ENCODE measurements at places on chromosomes 4 and X.

DNA sequence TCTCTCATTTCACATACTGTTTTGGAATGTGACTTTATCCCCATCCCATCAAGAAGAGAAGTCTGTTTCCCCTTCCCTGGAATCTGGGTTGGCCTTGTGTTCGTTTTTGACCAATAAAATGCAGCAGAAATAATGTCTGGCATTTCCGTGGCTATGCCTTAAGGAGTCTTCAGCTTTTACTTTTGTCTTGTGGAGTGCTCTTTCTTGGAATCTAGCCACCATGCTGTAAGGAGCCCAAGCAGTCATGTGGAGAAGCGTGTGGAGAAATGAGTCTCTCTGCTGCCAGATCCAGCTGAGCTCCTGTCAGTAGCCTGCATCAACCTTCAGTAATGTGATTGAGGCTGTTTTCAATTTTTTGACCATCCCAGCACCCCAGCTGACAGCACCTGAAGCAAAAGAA lies 84.4 kb upstream of the ARMCX2 start:
- DNase-seq = no peak

- no peak for DNase-seq
These were observed 107.7 kb upstream of the ZFP42 start for GRCh38 chr4:187887906-187888305.

DNA sequence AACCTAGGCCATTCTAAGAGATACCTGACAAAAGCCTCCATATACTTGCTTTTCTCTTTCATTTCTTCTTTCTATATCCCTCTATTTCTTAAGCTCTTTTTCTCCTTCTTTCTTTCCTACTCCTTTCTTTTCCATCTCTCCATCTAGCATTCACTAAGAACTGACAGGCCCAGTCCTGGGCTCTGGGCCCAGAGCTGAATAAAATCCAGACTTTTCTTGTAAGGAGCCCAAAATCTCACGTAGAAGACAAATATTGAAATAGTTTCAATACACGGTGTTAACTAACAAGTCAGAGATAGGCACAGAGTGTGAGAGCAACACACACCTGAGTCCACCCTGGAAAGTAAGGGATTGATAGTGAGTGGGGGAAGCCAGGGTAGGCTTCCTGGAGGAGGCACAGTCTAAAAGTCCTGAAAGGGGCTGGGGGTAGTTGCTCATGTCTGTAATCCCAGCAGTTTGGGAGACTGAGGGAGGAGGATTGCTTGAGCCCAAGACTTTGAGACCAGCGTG lies 73.2 kb upstream of the EFNB1 start:
- no peak for DNase-seq

DNA sequence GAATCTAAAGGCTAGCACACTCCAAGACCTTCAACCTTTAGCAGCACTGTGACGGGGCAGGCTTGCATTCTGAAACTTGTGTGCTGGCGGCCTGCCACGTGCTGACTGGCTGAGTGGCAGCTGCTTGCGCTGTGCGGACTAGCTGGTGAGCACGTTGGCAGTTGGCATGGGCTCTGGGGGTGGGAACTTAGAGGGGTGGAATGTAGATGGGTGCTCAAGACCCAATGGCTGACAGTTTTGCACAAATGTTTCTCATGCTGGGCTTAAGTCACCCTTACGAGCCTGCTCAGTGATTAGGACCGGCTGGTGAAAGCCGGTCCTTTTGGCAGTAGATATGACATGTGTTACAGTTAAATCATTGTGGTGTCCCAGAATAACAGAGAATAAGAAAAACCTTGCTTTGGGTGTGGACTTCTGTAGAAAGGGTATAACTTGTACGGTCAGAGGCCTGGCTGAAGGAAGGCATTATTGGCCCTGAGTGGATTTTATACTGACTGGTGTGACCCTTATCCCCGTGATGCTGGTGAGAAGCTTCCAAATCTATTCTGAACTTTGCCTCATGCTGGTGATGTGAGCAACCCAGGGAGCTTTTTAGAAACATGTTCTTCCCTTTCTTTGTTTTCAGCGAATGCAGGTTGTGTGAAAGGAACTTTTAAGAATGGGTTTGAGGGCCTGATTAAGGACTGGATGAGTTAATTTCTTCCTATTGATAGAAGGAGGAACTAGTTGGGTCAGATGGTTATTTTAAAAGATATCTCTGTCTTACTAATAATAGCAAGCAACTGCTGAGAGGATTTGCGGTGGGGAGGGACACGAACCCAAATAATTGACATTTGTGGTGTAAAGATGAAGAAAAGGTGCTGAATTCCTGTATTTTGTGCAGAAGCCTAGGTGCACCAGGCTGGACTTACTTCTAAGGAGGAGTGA lies 107.4 kb upstream of the SLC4A4 start:
- no peak for DNase-seq

DNA sequence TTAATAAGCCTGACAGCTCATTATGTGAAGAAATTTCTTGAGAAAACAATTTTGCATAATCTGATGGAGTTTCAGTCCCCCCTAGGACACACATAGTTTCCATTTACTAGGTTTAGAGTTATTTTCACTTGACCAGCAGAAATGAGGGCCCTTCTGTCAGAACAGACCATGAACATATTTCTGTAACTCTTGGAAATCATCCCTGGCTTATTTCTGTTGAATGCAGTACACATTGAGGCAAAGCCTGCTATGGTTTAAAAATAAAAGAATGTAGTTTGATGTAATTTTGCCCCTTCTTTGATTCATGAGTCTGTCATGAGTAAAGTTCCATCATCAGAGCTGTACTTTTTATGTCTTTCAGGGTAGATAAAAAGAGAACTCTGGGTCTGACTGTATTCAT lies 104.6 kb upstream of the ETNPPL start:
- no peak for DNase-seq

GRCh38 chrX:1400742-1401471 lies 9.0 kb upstream of the SLC25A6 start:
- DNase-seq = no peak
